ENCODE measurements at places on chromosomes 2 and 18.

GRCh38 chr2:111940333-111941196, 42.2 kb downstream of the MERTK start:
- no peak for DNase-seq

GRCh38 chr2:136378712-136379595, 261.0 kb upstream of the CXCR4 start:
- peak; percentile 24 for DNase-seq

- no peak for DNase-seq
Measured at GRCh38 chr18:13136904-13137669, 81.5 kb upstream of the LDLRAD4 start.

DNA sequence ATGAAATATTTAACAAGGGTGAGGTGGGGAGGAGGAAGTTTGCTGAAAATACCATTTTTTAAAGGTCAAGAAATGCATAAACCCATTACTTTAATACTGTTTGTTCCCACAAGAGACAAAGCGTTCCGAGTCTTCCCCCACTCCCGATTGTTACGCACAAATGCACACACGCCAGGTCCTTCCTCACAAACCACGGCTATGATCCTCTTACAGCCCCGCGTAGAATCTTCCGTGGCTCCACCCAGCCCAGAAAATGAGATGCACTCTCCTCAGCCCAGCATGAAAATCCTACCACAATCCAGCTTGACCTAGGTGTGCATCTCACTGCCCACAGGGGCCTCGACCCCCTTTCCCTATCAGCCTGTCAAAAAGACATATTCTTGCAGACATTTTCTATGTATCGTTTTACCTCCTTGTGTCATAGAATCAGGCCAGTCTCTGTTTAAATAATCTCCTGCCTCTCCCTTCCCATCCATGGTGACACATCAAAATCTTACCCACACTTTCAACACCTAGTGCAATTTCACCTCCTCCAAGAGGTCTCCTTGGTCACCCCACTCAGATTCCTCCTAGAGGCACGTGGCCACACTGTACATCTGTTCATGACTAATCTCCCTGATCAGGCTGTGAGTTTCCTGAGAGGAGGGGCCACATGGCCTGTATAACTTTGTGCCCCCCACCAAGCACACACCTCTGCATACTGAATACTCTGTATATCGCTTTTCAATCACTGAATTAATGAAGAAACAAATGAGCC, 491.0 kb upstream of the KLHL29 start:
- DNase-seq = no peak

DNA sequence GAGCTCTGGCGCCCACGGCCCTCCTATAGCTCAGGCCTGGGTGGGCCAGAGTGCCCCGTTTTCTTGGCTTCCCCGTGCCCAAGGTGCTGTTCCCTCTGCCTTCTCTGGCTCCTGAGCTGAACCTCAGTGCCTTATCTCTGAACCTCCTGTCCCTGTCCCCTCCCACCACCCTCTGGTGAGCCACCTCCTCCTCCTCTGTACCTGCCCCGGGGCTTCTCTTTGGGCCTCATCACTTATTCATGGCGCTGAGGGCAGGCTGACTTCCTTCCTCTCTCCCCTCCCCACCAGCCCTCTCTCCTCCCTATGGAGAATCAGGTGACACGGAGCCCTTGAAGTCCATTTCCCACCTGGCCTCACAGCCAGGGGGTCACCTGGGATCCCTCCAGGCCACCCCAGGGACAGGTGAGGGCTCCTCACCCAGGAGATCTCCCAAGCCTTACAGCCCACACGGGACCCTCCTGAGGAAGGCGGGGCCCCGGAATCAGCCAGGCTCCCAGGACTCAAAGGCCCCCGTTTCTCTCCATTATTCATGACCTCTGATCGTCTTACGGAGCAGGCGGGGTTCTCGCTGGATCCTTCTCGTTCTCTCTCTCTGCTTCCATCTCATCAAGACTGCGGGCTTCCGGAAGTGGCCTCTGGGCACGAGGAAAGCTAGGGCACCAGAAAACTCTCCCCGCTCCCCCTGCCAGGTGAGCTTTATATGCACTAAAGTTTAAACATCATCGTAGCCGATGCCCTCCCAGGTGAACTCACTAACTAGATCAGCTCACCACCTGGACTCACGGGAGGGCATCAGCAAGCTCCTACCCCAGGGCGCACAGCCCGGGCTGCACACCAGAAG, at the start of gene LOXHD1:
LOXHD1 (minus strand) TSS at position 106 of the 841 bp plus-strand sequence. CDS start 187 bp downstream, outside the sequence.
- DNase-seq = no peak

DNA sequence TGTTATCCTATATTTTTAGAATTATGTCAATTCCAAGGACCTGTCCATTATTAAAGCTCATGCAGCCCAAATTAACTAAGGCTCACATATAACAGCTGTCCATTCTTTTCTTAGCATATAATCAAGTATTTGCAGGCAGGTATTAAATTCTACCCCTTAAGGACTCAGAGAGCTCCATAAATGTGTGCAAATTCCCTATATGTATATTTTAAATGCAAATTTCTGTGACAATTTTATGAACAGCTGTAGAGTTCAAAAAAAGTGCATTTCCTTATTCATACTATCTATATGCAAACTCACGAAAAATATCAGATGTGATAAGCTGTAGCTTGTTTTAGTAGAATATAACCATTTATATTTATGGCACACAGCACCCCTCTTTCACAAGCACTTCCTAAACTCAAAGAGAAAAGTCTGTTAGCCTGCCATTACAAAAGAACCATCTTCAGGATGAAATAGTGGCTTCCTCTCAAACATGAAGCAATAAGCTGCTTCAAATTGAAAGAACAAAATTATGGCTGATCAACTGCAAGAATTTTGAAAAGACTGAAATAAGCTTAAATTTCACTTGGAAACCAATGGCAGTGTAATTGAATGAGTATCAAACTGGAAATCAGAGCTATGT, 155.0 kb upstream of the REG3G start:
- DNase-seq = no peak

DNA sequence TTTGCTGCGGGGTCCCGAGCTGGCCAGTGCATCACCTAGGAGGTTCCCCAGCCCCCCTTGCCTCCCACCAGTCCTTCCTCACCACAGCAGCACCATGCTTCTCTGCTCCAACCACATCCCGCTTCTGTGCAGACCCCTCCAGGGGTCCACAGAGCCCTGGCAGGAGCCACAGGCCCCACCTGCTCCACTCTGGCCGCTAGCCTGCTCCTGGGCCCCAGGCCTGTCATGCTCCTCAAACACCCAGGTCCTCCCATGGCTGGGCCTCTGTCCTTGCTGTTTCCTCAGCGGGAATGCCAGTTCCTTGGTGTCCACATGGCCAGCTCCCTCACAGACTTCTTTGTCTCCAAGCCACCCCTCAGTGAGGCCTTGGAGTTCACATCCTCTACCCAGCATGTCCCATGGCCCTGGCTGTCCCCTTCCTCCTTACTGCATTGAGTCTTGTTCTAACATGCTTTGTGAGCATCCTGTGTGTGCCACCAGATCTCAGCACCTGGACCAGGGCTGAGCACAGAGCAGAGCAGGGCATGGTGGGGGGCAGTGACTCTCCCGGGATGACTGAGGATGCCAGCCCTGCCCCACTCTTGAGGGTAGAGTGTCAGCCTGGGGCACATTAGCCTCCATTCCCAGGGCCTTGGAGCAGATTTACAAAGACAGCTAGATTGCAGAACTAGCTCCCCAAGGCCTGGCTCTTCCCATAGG, 201.0 kb upstream of the HS6ST1 start:
- no peak for DNase-seq

DNA sequence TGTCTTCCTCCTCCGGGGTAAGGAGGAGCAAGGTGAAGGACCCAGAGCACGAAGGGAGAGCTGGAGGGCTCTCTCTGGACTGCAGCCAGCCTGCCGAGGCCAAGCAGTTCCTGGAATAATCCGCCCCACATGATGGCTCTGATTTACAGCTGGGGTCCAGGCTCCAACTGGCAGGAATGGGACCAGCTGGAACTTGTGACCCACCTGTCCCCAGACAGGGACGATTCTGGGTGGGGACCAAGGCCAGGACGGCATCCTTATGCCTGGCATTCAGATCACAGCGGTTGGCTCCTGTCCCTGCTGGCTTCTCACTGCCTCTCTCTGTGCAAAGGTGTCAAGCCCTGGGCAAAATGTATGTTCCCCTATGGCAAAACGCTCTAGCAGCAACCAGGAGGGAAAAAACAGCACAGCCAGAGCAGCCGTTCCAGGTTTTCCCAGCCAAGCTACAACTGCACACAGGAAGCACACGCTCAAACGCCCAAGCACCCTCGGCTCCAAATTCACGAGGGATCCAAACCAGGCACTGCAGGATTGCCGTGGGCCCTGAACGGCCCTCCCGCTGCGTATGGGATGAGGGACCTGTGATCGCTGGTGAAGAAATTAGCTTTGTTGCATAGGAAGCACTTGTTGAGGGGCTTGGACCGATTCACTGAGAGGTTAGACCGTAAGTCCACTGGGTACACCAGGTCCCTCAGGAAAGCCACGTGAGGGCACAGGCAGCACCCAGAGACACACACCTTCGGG, 35.8 kb downstream of the FAM178B start:
- peak; percentile 28 for DNase-seq

DNA sequence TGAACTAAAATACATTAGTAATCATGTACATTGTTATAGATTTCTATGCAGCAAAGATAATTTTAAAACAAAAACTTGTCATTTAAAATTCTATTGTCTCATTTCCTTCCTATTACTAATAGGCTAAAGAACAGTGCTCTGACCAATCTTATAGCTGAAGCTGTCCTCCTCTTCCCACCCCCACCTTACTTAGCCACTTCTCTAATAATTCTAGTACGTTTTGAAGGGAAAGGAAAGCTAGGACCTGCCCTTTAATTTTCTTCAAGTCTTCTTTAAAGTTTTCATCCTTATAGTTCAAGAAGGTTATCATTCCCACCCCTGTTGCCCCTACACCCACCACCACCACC, 121.6 kb downstream of the RBMS1 start:
- DNase-seq = no peak

DNA sequence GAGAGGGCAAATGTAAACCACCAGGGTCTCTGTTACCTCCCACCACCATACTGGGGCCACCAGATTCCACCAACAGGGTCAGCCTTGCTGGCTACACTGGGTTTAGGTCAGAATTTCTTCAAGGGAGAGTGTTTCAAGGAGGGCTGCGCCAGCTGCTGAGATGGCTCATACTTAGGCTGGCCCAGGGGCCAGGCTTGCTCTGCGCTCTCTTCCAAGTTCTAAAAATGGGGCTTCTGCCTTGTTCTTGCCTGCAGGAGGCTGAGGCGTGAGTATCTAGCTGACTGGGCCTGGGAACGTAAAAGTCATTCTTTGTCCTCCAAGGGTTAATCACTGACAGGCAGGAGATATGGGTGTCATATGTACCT, 28.1 kb downstream of the MRPL33 start:
- DNase-seq = no peak

GRCh38 chr2:64767670-64768468, 114.2 kb upstream of the SERTAD2 start:
- DNase-seq = peak; percentile 91

- no peak for DNase-seq
Measured at GRCh38 chr2:172513935-172514586, 41.8 kb upstream of the PDK1 start.

- no peak for DNase-seq
Measured at GRCh38 chr2:153870308-153870707, 1.4 kb upstream of the GALNT13 start.

DNA sequence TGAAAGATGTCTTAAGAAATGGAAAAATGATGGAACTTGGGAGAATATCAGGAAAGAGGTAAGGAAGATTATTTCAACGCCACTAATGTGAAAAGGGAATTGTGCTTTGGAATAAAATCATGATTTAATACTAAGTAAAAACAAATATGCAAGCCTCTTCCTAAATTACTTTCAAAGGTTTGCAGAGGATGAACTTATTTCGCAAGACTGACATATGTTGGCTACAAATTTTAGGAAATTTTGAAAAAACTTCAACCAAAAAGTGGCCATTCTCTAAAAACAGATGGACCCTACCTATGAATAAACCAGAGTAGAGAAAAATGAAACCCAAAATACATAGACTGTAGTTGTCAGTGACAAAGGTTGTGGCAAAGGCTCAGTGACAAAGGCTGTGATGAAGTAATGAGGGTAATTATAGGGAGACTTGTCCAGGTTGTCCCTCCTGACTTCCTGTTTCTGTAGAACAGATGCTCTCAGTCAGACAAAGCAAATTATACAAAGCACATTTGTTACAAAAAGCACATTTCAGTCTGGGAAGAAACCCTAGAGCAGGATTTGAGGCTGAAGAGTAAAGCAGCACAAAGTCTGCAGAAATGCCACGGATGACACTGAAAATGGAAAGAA, 39.5 kb downstream of the SFT2D3 start:
- no peak for DNase-seq

GRCh38 chr18:45133276-45133675, 452.6 kb downstream of the SETBP1 start:
- no peak for DNase-seq

DNA sequence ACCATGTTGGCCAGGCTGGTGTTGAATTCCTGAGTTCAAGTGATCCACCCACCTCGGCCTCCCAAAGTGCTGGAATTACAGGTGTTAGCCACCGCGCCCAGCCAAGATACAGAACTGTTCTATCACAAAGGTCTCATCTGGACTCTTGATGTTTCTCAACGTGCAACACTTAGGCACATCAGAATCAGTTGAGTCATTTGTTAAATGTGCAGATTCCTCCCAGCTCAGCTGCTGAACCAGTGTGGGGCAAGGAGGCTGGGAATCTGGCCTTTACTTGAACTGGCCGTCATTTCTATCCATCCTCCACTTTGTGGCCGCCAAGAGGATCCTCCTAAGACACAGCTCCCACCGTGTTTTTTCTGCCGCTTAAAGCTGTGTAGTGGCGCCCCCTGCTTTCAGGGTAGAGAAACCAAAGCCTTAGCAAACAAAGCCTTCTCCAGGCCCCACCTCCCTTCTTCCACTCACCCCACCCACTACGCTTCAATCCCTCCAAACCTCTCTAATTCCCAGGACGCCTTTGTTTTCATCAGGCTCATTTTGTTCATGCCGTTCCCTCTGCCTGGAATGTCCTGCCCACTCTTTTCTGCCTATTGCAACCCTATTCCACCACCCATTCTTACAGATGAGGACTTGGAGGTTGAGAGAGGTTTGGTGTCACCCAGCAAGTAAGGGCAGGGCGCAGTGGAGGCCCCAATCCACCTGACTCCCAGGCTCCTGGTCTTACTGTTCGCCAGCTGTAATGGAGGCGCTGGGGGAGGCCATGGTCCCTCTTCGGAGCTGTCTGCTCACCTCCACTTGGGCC, 776 bp upstream of the SPEG start:
- DNase-seq = peak; percentile 80

DNA sequence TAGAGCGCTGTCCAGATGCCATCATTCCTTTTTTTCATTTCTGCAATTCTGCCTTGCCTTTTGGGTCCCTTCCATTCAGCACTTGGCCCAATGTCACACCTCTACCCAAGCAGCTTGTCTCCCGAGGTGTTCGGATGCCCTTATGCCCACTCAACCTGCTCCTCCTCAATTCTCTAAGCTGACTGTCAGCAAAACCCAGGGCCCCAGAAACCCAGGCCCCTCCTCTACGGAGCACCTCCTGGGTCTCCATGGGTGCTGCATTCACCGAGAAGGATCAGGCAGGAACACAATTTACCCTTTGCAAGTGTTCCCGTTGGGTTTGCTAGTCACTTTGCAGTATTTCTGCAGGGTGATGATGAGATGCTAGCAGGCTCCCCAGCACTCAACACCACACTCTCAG, 86.7 kb upstream of the RAB6C start:
- no peak for DNase-seq
